Activated CD4-positive, CD25-positive, alpha-beta regulatory T cell treated with anti-CD3 and anti-CD28 coated beads, Interleukin-2, amount 50 U/mL, for 24 hours (primary cell): ENCODE measurements at places on chromosomes 13 and 19.

- ATAC-seq: peak; percentile 99
Observed at GRCh38 chr19:20661150-20661819, at the start of gene ZNF626. Gene ZNF626, minus strand, starts transcription at chr19:20661571. Its CDS starts 125 bp downstream, at chr19:20661446.

DNA sequence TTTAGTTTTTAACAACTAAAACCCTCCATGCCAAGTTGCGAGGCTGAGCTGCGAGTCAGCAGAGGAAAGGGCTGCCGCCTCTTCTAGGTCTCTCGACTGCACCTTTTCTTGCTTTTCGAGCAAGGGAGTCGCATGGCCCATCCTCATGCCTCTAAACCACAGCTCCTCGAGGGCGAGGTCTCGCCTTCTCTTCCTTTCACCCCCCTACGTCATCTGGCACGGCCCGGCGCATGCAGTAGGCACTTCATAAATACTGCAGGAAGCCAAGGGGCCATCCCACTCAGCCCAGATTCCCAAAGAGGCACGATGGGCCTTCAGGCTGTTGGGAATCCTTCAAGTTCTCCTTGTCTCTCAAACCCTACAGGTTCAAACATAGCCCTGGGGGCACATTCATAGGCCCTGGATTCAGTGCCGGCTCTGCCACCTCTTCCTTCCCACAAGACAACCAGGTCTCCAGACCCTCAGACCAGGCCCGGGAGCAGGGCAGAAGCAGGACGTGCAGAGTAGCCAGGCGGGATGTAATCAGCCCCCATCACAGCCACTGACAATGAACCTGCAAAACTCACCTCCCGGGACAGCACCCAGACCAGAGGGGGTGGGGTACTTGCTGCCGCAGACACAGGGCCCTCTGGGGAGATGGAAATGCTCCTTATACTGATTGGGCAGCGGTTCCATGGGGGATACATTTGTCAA lies 41.7 kb downstream of the GGACT start:
- no peak for ATAC-seq

DNA sequence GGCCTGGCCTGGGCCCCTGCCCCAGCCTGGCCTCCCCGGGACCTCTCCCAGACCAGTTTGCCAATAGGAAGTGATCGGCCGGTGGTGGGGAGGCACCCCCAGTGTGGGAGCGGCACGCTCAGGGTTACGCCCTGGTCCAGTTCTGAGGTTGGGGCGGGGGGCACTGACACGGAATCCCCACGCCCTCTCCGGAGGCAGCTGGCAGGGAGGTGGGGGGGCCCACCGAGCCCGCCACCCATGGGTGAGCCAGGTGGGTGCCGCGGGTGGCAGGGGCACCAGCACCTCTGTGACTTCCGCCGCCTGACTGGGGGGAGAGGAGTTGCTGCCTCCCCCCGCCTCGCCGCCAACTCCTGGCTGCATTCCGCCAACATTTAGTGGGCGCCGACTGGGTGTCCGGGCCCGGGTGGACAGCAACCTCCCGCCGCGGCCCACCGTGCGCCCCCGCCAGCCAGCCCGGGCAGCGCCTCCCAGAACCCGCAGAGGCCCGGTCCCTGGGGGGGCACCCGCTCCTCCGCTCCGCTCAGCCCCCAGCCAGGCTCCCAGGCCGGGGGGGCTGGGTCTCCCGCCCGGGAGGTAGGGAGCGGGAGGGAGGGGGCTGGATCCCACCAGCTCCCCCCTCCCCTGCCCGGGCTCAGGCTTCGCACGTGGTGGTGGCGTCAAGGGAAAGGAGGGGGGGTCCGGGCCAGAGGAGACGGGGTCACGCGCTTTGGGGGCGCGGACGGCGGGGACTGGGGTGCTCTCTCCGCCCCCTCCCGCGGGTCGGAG lies 2.0 kb downstream of the ZBTB7A start:
- no peak for ATAC-seq

GRCh38 chr13:105232439-105232838 lies 1303.0 kb downstream of the EFNB2 start:
- no peak for ATAC-seq

DNA sequence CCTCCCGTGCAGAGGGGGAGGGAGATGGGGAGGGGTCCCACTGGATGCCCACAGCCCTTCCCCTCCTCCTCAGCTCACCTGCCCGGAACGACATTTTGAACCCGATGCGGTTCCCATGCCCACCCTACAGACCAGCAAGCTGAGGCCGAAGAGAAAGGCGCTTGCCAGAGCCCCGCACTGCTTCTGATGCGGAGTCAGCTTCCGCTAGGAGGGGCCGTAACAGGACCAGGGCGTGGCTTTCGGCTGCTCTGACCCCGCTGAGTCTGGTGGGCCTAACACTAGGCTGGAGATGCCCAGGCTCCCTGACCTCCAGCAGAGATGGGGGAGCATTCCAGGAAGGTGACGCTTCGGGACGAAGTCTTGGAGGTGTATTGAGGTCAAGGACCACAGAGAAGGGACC lies 6.7 kb downstream of the ONECUT3 start:
- no peak for ATAC-seq

DNA sequence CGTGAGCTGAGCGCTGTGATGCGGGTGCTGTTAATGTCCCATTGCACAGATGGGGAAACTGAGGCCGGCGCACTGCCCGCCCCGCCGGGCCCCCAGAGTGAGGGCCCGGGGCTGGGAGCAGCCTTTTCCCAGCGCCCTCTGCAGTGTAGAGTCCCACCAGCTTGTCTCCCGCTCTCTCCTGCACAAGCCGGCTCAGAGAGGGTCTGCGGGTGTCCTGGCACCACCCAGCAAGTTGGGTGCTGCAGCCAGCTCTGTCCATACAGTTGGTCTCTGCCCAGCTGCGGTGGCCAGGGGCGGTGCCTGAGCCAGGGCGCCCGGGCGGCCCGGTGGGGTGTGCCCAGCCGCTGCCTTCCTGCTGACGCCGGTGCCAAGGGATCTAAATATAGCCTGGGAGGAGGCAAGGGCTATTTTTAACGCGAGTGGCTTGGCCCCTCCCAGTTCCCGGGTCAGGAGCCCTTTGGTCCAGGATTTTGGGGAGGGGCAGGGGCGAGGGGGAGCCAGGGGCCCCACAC lies 19.3 kb downstream of the GADD45B start:
- ATAC-seq: no peak

DNA sequence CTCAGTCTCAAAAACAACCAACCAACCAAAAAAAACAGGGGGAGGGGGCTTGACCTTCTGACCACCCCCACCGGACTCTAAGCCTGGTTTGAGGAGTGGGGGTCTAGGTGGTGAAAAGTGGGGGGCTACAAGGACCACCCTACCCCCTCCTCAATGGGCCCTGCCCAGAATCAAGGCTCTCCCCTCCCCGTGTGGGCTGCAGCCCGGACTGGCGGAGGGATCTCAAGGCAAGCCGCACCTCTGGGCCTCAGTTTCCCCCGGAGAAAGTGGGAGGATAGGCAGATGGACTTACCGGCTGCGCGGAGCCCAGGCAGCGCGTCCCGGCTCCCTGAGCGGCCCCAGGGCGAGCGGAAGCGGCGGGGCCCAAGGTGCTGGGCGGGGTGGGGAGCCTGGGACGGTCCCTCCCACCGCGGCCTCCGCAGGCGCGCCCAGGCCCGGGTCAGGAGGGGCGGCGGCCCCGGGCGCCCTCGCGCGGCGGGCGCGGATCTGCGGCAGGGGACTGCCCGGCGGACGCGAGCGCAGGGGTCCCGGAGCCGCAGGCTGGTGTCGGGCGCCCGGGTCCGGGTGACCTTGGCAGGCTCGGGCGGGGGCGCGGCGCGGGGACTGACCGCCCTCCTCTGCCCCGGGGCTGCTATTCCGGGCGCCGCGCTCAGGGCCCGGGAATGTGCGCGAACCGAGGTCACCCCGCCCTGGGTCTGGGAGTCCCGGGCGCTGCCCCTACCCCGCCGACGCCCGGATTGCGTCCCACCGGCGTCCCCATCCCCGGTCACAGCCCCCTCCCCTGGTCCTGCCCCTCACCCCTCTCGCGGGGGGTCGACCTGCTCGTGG lies at the start of gene ADAMTSL5:
Gene ADAMTSL5, minus strand, starts transcription at position 349 of the 828 bp plus-strand sequence. CDS start 2,076 bp downstream, outside the sequence.
- ATAC-seq: peak; percentile 92

- ATAC-seq: no peak
Observed at GRCh38 chr13:105773863-105774538, 761.5 kb downstream of the EFNB2 start.

- no peak for ATAC-seq
Observed at GRCh38 chr13:110155072-110155471, 151.9 kb downstream of the COL4A1 start.

DNA sequence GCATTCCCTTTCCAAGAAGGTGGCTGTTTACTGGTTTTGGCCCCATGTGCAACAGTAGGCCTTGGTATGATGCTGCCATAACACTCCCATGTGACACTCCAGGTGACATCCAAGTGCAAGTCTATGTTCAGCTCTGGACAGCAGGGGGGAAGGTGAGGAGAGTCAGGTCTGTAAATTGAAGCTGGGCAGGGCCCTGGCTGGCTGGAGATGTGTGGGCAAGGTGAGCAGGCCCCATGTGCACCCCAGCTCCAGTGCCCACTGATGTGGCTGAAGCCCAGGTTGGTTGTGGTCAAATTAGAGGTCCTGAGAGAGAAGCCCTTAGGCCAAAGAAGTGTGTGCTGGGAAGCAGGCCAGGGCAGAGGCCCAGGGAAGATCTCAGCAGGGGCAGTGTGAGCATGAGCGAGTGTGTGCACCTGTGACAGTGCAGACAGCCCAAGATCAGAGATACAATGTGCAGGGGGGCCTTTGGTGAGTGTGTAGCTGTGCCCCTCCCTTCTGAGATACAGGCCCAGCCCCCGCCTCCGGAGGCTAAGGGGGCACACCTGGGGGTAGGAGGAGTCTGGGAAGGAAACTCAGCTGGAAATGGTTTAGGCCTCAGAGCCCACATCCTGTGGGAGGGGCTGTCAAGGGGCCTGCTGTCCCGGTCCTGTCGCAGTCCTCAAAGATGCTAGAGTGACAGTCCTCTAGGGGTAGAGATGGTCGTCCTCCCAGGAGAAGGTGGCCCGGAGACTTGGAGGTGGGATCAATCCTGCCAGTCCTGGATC lies 18.6 kb downstream of the DEDD2 start:
- ATAC-seq: peak; percentile 65

- no peak for ATAC-seq
Observed at GRCh38 chr19:16889366-16889882, 625 bp downstream of the F2RL3 start.

DNA sequence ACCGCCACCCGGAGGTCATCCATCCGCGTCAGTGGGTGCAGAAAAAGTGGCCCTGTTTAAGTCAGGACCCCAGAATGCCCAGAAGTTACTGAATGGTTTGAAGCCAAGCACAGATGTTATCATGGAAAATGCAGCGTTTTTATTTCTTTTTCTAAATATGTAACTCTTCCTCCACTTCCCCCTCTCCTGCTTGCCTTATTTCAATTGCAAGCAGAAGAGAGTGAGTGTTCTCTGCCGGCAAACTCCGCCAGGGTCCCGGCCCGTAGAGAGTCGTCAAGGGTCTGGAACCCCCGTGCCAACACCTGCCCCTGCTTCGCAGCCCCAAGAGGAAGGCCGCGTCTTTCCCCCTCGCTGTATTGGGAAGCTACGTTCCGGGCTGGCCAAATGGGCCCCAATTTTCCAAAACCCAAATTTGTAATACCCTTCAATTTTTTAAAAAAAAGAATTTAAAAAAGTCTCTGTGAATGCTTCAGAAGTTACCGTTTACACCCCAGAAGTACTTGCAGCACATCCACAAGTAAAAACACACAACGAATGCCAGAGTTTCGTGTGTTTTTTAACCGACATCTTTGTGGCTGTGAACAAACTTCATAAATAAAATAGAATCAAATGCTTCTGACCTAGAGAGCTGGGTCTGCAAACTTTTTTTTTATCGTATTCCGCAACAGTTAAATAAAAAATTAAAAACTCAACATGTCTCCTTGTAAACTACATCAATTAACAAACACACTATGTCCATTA lies 712 bp upstream of the PDX1 start:
- ATAC-seq: no peak

DNA sequence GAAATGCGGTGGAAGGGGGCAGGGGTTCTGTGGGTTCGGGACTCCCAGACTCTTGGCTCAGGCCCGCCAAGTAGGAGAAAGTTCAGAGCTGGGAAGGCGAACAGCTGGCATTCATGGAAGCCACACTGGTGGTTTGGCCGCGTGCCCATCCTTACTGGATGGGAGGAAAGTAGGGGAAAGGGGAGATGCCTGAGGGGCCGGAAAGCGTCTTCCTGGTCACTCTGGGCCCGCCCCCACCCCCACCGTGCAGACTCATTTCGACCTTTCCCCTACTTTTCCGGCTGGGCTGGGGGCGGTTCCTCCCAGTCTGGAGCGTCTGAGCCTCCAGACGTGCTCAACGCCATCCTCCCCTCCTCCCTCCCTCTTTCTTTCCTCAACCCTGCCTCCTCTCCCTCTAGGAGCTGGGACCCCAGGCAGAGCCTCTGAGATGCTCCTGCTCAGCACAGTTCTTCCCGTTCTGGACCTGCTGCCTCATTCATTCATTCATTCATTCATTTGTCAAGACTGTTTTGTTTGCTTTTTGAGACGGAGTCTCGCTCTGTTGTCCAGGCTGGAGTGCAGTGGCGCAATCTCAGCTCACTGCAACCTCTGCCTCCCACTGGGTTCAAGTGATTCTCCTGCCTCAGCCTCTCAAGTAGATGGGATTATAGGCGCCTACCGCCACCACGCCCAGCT lies 3.5 kb downstream of the ANGPTL4 start:
- no peak for ATAC-seq

DNA sequence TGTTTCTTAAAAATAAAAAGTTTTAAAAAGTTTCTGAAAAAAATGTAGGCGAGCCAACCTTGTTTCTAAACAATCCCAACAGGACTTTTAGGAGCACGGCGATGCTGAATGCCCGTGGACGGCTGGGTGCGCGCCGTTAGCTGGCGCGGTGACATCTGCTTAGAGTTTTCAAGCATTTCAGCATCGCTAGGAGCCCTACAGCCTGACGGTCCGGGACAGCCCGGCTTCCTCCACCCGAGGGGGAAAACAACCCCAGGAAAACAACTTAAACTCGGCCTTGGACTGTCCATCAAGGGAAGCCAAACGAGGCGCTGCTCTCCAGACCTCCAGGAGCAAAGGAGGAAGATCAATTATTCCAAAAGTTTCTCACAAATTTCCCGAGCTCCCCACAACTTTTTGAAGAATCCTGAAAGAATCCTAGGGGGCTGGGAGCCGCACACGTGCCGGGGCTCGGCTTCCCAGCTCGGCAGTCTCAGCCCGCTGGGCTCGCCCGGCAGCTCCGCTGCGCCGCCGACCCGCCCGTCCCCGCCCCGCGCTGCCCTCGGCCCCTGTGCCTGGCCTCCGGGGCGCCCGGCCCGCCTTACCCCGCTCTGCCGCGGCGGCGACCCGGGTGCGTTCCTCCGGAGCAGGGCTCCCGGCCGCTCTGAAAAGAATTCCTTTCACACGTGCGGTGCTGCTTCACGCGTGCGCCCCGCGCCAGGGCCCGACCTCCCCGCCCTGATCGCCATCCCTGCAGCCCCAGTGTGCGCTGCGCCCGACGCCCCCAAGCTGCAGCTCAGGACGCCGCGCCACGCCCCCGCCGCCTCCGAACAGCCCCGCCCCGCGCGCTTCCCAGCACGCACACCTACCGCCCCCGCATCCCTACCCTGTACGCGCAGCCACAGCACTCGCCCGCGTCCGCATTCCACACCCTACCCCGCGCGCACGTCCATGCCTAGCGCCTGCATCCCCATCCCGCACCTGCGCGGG lies at the start of gene GJA3:
Gene GJA3, minus strand, starts transcription at position 747 of the 969 bp plus-strand sequence. CDS start 17,764 bp downstream, outside the sequence.
- peak; percentile 34 for ATAC-seq

- no peak for ATAC-seq
Observed at GRCh38 chr19:573519-573825, 1.1 kb downstream of the BSG start.
